B cell (primary cell): ENCODE measurements at places on chromosomes 4 and X.

GRCh38 chr4:112884406-112884805, 165.0 kb upstream of the ANK2 start:
- no peak for DNase-seq

GRCh38 chr4:168524006-168524405, 27.2 kb downstream of the PALLD start:
- no peak for DNase-seq

DNA sequence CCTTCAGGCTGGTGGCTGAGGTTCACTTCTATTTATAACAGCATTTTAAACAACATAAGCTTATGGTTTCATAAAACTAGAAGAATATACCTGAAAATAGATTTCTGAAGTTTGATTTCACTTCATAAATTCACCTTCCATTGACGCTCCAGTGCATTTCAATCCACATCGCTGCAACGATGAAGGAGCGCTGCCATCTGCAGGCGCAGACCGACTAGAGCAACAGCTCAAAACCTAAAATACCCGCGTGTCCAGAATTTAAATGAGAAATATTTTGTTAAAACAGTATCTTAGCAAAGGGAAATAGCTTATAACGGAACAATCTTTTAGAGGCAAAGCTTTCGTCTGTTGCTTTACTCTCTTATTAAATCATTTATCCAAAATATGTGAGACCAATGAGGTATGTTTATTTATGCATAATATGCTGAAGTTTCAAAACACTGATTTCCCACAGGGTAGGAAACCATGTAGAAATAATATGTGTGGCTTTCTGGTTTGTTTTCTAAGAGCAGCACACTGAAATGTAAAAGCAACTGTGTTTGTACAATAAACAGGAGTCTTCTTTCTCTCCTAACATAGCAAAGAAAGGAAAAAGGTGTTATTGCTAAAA, 816.4 kb upstream of the FRG1 start:
- no peak for DNase-seq

DNA sequence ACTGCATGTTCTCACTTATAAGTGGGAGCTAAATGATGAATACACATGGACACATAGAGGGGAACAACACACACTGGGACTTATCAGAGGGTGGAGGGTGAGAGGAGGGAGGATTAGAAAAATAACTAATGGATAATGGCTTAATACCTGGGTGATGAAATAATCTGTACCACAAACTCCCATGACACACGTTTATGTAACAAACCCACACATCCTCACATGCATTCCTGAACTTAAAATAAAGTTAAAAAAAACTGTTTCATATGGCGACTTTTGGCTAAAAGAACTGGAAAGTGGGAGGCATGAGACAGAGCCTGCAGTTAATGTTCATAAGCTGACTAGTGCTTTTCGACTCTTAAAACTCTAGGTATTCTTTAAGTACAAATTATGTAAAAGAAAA, 98.9 kb upstream of the NPFFR2 start:
- DNase-seq: no peak
